Activated naive CD8-positive, alpha-beta T cell treated with anti-CD3 and anti-CD28 coated beads, Interleukin-2, amount 10 ng/mL, durations not matched to agents 7 days and 5 days (primary cell): ENCODE measurements at places on chromosomes 7 and 10. TPM values are rescaled to one million over a fixed set of nuclear protein-coding genes. Genes with fewer than 3 reads are reported as not detected.

PON3 gene
- total RNA-seq = not detected

DNA sequence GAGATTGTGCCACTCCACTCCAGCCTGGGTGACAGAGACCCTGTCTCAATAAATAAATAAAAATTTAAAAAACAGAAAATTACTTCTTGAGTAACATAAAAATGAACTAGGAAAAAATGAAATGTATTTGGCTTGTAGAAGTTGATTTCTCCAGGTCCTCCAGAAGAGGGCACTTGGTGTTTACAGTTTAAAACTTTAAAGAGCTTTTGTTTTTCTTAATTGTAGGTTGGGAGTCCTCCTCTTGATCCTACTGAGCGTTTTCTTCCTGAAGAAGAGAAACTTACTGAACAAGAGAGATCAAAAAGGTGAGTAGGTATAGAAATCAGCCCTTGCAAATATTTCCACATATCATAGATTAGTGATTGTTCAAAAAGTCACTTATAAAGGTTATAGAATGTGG lies 16.2 kb downstream of the KIFBP start:
- DNase-seq = no peak

ITPRID1 gene
- total RNA-seq = not detected

DNA sequence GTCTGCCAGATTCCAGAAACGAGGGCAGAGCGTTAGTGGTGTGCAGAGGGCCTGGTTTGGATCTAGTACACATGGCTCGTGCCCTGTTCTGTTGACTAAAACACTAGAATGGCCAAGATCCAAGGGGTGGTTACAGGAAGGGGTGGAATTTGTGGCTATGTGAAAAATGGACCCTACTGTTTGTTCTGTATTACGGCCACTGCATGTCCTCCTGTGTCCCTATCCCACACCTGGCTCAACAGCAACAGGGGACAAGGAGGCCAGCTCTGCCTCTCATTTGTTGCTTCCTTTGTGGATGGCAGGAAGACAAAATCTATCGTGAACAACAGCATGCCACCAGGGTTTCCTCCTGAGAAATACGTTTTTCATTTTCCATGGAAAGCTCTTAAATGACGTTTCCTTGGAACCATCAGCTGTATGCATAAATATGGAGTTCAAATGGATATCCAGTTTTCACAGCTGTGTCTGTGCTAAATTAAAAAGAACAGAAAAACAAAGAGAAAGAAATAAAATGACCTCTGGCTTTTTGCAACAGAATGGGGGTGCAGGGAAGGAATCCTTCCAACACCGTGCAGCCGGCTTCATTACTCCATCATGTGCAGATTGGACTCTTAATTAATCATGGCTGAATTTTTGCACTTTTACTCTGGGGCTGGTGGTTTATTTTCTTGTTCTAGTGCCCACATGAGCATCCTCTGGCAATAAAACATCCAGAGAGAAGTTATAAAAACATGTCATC lies 318.9 kb downstream of the CXCL12 start:
- DNase-seq = no peak

DNA sequence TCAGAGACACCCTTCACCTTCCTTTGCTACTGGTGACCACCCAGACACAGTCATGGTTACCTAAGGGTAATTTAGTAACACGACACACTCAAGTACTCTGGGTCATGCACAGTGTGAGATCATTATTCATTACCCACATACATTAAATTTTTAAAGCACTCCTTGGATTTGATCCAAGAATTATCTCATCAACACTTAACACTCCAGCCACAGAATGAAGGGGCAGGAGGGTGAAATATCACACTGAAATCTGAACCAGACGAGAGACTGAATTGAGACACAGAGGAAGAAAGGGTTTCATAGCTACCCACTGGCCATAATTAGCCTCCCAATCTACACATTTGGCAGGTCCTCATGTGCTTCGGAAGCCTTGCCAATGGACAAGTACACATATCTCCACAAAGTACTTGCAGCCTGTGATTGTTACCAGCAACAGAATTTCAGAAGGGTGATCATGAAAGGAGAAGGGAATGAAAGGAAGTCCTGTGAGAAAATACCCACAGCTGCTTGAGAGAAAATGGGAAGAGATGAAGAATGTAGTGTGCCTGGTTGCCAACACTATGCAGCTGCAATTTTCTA lies 189.3 kb downstream of the POLR1F start:
- DNase-seq = no peak

DNA sequence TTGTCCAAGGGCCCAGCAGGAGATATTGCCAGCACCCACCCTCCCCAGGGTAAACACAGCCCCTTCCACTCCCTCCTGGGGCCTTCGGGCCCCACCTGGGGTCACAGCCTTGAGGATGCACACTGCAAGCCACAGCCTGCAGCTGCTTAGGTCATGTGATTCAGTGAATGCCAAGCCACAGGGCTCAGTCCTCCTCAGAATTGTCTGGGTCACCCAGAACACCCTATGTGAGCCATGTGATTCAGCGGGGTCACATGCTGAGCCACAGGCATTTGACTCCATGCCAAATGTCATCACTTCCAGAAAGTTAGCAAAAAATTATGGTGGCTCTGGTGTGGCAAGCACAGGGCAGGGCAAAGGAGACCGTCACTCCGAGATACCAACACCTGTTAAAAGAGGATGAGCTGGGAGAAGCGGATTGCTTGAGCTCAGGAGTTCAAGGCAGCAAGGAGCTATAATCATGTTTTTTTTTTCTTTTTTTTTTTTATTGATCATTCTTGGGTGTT lies 17.2 kb upstream of the PSAP start:
- no peak for DNase-seq

GRCh38 chr7:1533255-1533546 lies 2.7 kb downstream of the MAFK start:
- no peak for DNase-seq

- DNase-seq = no peak
Measured at GRCh38 chr7:18384491-18385143, 110.9 kb upstream of the HDAC9 start.

GRCh38 chr7:77425101-77426051 lies 9.2 kb upstream of the GSAP start:
- no peak for DNase-seq

AKR1C8 gene
- total RNA-seq = not detected

- DNase-seq = no peak
Measured at GRCh38 chr10:117549100-117549585, 6.6 kb downstream of the EMX2 start.

FZD1 gene
- total RNA-seq = 0.06 TPM

GRCh38 chr10:9900751-9901150 lies 1116.9 kb upstream of the CELF2 start:
- DNase-seq = no peak

TDRD1 gene
- total RNA-seq = 0.20 TPM

INSYN2A gene
- total RNA-seq = not detected

GRCh38 chr7:70544016-70544415 lies 587.9 kb upstream of the GALNT17 start:
- no peak for DNase-seq

SLC18A3 gene
- total RNA-seq = not detected

STEAP2 gene
- total RNA-seq = not detected

HKDC1 gene
- 1.1 TPM for total RNA-seq

- no peak for DNase-seq
Measured at GRCh38 chr10:5297996-5298395, 66.8 kb upstream of the UCN3 start.

DNA sequence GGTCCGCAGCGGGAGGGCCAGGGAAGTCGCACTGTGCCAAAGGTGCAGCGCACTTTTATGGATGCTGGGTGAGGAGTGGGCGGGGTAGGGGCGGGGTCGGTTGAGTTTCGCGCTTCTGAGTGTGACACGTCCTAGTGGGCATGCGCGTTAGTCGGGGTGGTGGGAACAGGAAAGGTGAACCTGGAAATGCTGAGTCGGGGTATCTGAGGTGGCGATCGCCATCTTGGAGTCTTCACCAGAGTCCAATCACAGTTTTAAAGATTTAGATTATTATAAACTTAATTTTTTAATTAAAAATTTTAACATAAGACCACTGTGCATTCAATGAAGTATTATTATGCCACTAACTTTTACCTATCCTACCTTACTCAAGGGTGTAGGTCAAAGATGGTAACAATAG lies 45.7 kb downstream of the ZNF138 start:
- DNase-seq = no peak

ST8SIA6 gene
- total RNA-seq = 0.61 TPM

DNA sequence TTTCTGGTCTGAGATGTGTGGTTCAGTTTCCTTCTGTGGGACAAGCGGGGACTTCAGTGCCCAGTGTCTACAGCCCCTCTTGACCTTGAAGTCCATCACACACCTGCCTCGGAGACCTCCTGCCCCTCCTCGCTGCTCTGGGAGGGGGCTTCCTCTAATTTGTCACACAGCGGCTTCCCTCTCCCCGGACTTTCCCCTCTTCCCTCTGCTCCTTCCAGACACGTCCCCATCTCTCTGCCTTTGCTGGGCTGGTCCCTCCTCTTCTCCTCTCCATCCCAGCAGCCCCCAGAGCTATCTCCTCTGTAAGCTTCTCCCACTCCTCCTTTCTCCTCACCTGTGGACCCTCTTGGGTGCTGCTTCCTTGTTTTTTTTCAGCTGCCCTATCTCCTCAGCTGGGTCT lies 122.2 kb upstream of the SORCS3 start:
- no peak for DNase-seq

DNA sequence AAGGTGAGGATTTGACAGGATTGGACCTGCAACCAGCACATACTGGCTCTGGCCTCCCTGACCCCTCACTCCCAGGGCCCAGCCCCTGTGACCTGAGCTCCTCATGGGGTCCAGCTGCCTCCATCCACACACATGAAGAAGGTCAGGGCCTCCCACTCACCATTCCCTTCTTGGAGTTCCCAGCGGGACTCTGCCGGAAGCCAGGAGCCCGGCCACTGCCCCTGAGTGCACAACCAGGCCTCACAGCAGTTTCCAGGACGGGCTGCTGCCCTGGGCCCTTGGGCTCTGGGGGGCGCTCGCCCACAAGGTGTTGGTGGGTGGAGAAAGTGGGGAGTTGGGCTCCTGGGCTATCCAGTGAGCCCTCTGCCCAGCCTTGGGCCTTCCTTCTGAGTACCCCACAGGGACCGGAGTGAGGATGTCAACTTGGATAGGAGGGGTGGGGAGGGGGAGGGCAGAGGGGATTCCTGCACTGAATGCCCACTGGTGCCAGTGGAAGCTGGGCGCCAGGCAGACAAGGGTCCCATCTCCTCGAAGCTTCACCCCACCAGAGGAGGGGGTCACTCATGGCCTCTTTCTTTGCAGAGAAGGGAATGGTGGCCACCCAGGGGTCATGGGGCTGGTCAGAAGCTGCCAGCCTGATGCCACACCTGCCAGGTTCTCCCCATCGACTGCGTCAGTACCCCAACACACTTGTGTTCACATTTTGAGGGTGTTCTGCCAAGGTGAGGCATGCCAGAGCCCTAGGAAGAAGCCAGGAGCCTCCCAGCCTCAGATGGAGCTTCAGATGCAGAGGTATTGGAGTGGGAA lies 115.3 kb downstream of the PTPN20 start:
- DNase-seq = no peak

DNA sequence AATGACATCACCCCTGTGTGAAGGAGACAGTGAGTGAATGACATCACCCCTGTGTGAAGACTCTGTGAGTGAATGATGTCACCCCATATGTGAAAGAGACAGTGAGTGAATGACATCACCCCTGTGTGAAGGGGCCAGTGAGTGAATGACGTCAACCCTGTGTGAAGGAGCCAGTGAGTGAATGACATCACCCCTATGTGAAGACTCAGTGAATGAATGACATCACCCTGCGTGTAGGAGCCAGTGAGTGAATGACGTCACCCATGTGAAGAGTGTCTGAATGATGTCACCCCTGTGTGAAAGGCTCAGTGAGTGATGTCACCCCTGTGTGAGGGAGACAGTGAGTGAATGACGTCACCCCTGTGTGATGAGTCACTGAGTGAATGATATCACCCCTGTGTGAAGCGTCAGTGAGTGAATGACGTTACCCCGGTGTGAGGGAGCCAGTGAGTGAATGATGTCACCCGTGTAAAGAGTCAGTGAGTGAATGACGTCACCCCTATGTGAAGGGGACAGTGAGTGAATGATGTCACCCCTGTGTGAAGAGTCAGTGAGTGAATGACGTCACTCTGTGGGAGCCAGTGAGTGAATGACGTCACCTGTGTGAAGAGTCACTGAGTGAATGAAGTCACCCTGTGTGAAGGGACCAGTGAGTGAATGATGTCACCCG lies 478.1 kb downstream of the PTPRN2 start:
- DNase-seq = no peak

DNA sequence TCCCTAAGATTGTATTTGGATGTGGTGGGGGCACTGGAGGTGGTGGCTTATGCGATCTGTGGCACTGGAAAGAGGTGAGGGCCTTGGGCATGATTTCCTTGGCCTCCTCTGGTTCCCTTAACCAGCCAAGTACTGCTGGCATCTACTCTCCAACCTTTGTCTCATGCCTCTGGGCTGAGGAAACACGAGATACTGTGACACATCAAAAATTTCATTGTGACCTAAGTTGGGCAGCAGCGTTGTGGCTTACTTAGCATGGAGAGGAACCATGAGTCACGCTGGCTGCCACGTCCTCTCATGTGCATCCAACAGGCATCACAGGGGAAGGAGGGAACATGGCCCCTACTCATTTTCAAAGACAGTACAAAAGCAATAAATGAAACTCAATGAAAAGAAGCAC lies 29.7 kb upstream of the GSDME start:
- no peak for DNase-seq

GRCh38 chr7:106927536-106927935 lies 62.5 kb downstream of the PIK3CG start:
- no peak for DNase-seq

GRCh38 chr10:44697116-44697515 lies 214.0 kb upstream of the TMEM72 start:
- DNase-seq = no peak

ACSM6 gene
- total RNA-seq = not detected

DNA sequence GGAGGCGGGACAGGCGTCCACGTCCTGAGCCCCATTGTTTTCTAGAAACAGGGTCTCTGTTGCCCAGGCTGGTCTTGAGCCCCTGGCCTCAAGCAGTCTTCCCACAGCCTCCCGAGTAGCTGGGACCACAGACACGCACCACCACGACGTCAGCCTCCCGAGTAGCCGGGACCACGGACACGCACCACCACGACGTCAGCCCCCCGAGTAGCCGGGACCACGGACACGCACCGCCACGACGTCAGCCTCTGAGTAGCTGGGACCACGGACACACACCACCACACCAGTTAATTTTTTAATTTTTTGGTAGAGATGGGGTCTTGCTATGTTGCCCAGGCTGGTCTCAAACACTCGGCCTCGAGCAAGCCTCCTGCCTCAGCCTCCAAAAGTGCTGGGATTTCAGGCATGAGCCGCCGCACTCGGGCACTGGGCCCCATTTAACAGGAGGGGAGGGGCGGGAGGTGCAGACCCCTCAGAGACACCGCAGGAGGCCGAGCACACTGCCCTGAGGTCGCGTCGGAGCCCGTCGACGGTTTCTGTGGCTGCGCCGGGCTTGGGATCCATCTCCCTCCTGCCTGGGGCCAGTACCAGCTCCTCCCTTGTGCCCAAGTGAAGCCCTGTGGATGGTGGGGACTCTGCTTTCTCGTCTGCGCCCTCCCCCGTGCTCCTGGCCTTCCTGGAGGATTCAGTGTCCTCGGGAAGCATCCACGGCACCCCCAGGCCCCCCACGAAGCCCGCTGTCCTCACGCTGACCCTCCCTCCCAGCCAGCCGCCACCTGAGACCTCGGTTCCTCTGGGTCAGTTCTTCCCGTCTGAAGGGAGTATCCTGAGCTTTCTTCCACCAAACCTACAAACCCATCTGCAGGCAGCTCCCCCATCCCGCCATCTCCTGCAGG lies 13.0 kb downstream of the FAM20C start:
- no peak for DNase-seq

LIPJ gene
- total RNA-seq = not detected

STRIP2 gene
- 4.4 TPM for total RNA-seq

SMKR1 gene
- 1.3 TPM for total RNA-seq

GRCh38 chr10:72784551-72785351 lies 92.8 kb downstream of the MCU start:
- no peak for DNase-seq

MRC1 gene
- total RNA-seq = 1.5 TPM
